ENCODE measurements at places on chromosomes 5 and 9.

DNA sequence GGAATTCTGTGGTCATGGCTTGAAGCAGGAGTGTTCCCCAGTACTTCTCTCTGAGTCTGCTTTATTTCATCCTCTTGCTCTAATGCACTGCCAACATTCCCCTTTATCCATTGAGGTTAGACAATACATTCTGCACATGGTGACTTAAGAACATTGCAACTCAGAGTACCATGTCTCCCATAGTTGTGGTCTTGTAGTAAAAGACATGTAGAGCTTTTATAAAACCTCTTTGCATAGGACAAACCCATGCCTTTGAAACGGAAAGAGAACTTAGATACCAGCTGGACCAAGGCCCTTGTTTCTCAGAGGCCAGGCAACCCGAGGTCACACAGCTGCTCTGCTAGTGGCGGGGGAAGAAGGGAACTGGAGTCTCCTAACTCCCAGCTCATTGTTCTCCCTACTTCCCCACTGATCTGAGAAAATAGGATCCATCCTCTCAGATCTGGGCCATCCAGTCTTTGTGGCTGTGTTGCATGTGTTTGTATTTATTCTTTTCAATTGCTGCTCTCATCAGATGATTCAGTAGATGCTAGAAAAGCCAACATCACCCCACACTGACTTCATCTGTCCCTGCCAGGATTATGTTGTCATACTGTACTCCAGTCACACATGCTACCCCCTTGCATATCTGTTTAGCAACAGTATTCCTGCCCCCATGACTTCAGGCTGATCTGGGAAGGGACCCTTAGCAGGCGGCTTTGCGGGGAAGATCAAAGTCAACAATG lies 236.9 kb downstream of the SAXO1 start:
- no peak for DNase-seq

DNA sequence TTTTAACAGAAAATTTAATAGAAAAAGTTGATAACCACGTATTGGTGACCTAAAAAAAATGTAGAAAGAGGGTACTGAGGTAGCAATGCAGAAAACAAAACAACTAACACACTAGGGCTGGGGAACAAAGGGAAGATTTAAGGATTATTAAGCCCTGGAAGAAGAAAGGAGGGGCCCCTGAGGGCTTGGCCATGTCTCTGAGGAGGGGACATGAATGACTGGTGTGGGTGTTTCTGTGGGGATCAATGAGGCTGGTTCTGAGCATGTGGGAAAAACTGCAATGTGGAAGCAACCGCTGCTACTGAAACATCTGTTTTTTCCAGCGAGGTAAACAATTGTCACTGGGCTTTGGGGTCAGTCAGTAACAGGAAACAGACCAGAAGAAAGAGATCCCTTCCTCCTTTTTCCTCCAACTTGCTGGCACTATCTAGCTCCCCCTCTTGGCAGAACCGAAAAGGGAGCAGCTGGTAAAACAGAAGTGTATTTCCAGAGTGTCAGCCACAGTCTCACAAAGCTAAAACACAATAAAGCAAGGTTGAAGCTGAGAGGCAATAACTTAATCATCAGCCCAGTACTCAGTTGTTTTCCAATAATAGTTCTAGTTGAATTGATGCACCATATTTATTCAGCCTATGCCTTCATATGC lies 48.3 kb downstream of the ATPSCKMT start:
- DNase-seq: no peak

DNA sequence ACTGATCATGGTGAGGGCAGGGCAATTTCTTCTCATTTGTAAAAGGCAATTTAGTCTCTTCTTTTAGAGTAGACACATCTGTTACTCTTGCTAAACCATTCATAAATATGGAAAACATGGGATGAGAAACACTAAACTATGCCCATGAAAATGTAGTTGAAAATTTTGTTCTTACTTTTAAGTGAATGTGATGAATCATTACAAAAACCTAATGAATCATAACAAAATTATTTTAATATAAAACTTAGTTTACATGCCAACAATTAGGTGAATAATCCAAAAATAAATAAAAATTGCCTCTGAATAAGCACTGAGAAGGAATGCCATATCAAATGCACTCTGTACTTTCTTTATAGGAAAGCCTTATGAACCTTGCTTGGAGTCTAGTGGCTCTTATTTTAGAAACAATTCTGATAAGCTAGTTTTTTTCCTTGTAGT lies 297.7 kb upstream of the EFNA5 start:
- DNase-seq: no peak

- no peak for DNase-seq
These were observed 32.6 kb upstream of the RANBP3L start for GRCh38 chr5:36334315-36334714.

- no peak for DNase-seq
These were observed 35.9 kb downstream of the TENT4A start for GRCh38 chr5:6749026-6749716.

Data from stimulated activated naive CD4-positive, alpha-beta T cell treated with Interleukin-2 at 50 U/mL for 16 hours (primary cell).